Right renal pelvis (tissue), 4 donors: ENCODE measurements at places on chromosomes 2 and 18. TPM values are rescaled to one million over a fixed set of nuclear protein-coding genes. Genes with fewer than 3 reads are reported as not detected.
A peak's percentile ranks its signal among the peaks of the same experiment; 100 is the strongest.

GRCh38 chr2:169822785-169823392 is 1.8 kb downstream of the METTL5 start:
- no peak for DNase-seq

- peak; percentile 19 for DNase-seq
These were observed 3.7 kb downstream of the PLEK start for GRCh38 chr2:68368654-68369336.

- no peak for DNase-seq
These were observed 89.1 kb downstream of the COMMD1 start for GRCh38 chr2:61994531-61994930.

GRCh38 chr2:216195565-216196029 is 86.4 kb downstream of the XRCC5 start:
- no peak for DNase-seq

DNA sequence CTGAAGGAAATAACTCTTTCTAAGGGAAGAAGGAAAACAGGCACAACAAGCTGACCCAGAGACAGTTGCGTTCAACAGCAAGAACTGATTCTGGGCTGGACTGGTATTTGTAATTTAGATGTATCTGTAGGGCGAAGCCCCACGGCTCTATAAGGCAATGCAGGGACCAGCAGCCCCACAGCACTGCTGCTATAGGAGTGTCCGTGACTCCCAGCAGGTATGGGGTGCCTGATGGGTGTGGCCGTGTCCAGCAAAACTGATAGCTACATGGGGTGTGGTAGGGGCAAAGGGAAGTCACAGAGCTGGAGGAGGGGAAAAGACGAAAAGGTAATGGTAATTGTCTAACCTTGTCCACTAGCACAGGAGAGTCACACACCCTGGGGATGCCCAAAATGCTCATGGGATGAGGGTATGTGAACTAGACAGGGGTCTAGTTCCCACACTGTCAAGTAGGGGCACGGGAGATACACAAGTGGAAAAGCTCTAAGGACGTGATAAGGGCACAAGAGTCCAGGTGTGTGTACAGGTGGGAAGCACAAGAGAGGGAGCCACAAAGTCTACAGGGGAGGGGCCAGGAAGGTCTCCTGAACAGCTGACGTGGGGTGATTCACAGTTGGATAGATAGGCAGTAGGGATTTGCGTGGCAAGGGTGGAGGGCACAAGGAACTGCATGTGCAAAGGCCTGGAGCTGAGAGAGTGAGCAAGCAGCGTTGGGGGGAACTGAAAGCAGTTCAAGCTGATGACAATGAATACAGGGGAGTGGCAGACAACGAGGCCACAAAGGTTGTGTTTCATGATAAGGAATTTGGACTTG is 48.5 kb upstream of the ASPRV1 start:
- DNase-seq: no peak

DNA sequence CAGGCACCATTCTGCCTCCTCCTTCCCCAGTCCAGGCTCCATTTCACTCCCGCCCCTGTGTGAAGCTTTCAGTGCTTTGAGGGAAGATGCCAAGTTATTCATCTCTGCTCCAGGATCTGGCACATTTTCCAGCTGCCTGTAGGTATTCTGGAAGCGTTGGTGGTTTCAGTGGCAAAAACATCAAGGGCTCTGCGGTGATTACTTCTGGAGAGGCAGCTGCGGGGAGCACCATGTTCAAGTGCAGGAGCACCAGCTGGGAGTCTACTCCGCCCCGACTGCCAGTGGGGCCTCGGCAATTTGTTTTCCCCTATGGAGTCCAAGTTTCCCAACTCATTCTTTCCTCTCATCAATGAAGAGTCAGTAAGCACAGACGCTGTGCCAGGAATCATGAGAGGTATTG is 211.7 kb downstream of the CLIP4 start:
- no peak for DNase-seq

DNA sequence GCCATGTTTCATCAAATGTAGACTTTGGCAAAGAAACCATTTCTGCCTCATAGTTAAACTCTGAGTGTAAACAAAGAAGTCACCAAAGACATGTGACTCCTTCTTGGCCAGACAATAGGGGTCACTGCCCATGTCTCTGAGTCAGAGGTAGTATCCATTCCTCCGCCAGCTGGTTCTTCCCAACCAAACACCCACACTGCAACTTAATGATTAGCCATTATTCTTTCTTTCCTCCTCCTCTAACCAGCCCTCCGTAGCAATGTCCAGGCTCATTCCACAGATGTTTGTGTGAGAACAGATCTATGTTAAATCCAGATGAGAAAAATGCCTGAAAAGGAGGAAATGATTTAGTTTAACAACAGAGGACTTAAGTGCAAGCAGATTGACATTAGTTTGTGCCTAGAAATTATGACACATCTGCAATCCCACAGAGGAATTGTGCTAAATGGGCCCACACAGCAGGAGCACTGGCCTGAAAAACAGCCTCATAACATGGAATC is 127.9 kb upstream of the SH3BP4 start:
- peak; percentile 64 for DNase-seq

DNA sequence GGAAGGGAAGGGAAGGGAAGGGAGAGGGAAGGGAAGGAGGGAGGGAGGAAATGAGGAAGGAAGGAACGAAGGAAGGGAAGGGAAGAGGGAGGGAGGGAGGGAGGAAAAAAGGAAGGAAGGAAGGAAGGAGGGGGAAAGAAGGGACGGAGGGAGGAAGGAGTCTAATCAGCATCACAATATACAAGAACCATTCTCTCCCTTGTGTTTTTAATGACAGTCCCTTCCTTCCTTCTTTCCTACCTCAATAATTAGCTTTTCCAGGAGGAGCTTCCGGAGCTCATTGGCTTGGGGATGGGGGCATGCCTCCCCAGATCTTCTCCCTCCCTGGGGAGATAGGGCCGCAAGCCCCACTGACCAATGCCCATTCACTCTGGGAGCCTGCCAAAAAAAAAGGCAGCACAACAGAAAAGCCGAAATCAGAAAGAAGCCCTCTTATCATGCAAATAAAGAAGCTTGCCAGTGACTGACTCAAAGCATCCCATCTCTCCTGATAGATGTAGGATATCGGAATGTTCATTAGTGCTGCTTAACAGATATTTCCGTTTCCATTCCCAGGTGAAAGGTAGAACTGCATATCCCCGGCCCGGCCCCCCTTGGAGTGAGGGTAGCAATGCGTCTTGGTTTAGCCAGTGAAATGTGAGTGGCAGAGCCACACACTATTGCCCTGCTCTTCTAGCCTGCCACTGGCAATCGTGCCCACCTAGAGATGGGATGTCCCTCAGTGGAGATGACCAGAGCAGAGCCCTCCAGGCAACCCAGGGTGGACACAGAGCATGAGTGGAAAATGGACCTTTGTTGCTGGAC is 17.8 kb upstream of the SMAD7 start:
- DNase-seq: no peak

GRCh38 chr2:186558512-186559276 is 31.2 kb upstream of the ITGAV start:
- DNase-seq: no peak

GRCh38 chr2:113102133-113102532 is 25.3 kb upstream of the IL1RN start:
- no peak for DNase-seq

DNA sequence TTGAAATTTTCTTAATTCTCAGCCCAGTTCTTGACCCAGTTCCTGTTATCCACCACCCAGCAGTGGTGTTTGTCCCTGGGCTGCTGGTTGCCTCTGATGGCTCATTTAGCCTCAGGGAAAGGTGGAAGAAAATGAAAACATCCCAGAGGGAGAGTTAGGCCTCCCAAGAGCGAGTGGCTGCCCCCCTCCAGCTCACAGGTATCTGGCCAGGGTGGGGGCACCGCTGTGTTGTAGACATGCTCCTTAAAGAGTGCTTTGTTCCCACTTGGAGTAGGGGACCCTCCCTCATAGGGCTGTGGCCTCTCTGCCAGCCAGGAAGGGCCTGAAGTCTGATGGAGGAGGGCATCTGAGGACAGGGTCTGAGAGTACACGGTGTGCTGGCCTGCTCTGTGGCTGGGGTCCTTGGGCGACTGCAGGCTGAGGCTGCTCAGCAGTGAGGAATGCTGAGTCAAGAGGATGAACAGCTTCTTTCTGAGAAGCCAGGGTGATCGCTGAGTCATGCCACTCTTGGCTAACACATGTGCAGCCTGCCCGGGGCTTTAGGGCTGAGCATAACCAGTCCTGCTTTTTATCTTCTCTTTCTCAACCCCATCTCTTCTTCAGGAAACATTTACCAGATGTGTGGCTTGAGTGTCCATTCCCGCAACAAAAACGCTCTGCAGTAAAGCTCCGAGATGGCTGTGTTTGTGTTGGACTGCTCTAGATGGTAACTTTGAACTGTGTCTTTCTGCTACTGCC is 72.3 kb downstream of the IL1R2 start:
- no peak for DNase-seq

GRCh38 chr2:120802867-120803484 is 67.3 kb downstream of the GLI2 start:
- no peak for DNase-seq

DNA sequence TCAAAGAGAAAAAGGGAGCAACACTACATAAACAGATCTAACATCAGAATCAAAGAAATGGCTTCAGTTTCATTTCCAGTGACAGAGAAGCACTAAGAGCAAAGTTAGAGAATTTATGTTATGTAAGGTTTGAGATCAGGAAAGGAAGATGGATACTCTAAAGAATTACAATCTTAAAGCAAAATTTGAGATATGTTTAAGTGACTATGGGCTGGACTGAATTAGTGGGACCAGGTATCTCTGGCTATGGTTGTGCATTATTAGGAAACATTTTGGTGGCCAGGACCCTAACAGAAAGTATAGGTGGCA is 208.2 kb downstream of the CCDC178 start:
- DNase-seq: no peak

DNA sequence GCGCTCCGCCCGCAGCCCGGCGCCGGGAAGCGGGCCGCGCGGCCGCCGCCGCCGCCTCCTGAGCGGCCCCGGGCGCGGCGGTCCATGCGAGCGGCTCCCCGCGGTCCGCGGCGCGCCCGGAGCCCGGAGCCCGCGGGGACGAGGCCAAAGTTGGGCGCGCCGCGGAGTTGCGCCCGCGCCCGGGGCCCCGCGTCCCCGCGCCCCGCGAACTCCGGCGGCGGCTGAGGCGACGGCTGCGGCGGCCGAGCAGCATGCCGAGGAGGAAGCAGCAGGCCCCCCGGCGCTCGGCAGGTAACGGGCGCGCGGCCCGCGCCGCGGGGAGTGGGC is 992 bp downstream of the TSHZ1 start:
- no peak for DNase-seq

DNA sequence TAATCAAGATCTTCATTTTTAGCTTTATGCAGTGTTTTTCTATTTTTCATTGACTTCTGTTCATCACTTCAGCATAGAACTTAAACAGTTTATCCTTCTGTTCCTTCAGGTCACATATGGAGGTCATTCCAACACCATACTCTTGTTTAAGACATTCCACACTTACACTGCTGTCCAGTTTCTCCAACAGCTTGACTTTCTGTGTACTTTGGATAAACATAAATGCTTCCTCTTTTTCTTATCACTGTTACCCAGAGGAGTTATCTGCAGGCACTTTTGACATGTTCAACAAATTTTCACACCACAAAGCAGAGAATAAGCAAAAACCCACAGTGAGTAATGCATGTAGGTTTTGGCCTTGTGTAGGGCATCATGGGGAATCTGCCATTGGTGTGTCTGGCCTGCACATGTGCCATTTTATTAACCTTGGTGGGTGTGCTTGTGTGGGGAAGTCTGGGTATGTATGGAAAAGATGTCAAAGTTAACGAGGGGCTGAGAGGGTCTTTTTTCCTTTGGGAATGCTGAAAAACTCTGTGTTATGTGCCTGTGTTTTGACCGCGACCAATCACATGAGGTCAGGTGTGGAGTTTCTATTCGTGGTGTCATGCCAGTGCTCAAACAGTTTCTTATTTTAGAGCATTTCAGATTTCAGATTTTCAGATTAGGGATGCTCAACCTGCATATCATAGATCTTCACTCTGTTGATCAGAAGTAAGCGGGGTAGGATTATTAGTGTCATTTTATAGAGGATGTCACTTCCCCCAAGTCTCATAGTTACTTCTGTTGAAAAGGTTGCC is 53.9 kb upstream of the ACVR1 start:
- DNase-seq: no peak

DNA sequence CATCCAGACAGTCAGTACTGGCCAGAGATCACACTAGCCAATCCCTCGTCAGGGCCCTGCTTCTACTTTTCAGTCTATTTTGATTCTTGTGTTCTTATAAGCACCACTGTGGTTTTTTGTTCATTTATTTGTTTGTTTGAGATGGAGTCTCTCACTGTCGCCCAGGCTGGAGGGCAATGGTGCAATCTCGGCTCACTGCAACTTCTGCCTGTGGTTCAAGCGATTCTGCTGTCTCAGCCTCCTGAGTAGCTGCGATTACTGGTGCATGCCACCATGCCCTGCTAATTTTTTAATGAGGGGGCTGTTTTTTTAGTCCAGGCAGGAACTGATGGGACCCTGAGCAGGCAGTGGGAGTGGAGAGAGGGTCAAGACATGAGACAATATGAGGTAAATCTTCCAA is 64.9 kb upstream of the KIF5C start:
- no peak for DNase-seq

GRCh38 chr18:44197832-44198611 is 482.7 kb upstream of the SETBP1 start:
- no peak for DNase-seq

GRCh38 chr18:58806826-58807714 is 57.6 kb upstream of the ZNF532 start:
- no peak for DNase-seq

DNA sequence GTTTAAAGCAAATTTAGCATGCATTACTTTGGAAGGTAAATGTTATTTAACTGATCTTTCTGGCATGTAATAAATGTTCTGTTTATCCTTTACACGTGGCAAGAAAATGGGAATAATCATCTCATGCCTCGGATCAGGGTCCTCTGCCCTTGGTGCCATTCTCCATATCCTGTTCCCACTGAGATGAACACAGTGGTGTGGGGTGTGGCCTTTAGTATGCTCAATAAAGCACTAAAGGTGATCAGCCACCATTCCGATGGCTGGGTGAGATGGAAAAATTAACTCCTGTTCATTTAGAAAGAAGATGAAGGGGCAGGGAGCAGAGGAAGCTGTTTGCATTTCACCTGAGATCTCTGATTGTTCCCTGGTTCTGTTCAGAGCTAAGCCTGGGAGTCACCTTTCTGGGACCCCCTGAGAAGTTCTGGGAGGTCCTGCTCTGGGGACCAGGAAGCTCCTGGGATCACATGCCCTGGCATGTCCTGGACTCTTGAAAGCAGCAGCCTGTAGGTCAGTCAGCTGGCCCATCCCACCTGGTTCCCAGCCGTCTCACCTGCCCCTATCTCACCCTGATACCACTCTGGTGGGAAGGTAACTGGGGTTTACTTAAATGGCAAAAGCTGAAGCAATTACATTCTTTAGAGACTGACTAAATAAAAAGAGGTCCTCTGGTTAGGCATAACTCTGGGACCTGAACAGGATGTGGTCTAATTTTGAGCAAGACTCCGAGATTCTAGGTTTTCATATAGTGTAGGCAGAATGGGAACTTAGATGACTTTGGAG is 288.9 kb upstream of the EPAS1 start:
- DNase-seq: no peak

ADRA2B gene
- polyA plus RNA-seq: 4.2 TPM

ATOH8 gene
- polyA plus RNA-seq: 12.0 TPM

MGAT4A gene
- polyA plus RNA-seq: 35.1 TPM

PCBP1 gene
- polyA plus RNA-seq: 332 TPM

GFPT1 gene
- 41.6 TPM for polyA plus RNA-seq

B4GALT6 gene
- 20.6 TPM for polyA plus RNA-seq

CACNB4 gene
- 7.2 TPM for polyA plus RNA-seq
